ENCODE measurements at places on chromosomes 2 and 18. TPM values are rescaled to one million over a fixed set of nuclear protein-coding genes. Genes with fewer than 3 reads are reported as not detected.
A peak's percentile ranks its signal among the peaks of the same experiment; 100 is the strongest.

GRCh38 chr2:200873560-200873959, 9.1 kb upstream of the CLK1 start:
- no peak for DNase-seq

- DNase-seq, result peak; percentile 84
These were observed 70.4 kb downstream of the CWC22 start for GRCh38 chr2:179936654-179937053.

The AQP4 gene
- total RNA-seq, result 3.8 TPM

- no peak for DNase-seq
These were observed 80.9 kb upstream of the CCDC85A start for GRCh38 chr2:56102866-56103265.

The CYTIP gene
- not detected for total RNA-seq
